ENCODE measurements at places on chromosomes 3 and 15. TPM values are rescaled to one million over a fixed set of nuclear protein-coding genes. Genes with fewer than 3 reads are reported as not detected.

CCR4 gene
- total RNA-seq, result 0.15 TPM

SH2D7 gene
- total RNA-seq, result 0.89 TPM

CCR9 gene
- total RNA-seq, result 0.34 TPM

HRG gene
- total RNA-seq, result not detected

SLC12A6 gene
- total RNA-seq, result 13.9 TPM

STAC gene
- 0.78 TPM for total RNA-seq

C2CD4A gene
- total RNA-seq, result 1.1 TPM

KCNAB1 gene
- 3.3 TPM for total RNA-seq

CXCR6 gene
- total RNA-seq, result 1.1 TPM

SPTSSB gene
- 1.1 TPM for total RNA-seq

ELL3 gene
- 27.7 TPM for total RNA-seq

LDHAL6B gene
- total RNA-seq, result not detected

DNA sequence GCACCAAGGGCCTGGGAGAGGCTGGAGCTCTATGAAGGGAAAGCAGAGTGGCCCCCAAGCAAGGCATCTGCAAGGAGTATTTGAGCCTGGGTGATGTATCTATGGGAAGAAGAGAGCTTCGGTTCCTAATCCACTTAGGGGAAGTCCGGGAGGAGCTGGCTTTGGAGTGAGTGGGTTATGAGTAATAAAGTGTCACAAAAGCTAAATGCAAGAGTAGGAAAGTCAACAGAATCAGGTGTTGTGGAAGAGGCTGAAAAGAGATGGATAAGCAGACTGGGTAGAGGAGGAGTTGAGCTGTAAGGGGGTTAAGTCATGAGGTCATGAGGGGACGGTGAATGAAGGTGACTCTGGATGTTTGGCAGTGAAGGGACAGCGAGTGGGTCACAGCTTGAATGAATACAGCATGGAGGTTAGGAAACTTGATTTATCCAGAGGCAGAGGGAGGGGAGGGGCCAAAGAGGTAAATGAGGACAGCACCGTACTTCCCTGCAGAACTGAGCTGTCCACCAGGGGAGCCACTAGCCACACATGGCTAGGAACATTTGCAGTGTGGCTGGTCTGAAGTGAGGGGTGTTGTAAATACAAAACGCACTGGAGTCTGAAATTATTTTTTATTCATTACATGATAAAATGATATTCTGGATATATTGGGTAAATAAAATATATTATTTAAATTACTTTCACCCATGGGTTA is 83.3 kb downstream of the ADCY5 start:
- no peak for DNase-seq

- no peak for DNase-seq
Measured at GRCh38 chr3:54123003-54123775, 837 bp downstream of the CACNA2D3 start.

DNA sequence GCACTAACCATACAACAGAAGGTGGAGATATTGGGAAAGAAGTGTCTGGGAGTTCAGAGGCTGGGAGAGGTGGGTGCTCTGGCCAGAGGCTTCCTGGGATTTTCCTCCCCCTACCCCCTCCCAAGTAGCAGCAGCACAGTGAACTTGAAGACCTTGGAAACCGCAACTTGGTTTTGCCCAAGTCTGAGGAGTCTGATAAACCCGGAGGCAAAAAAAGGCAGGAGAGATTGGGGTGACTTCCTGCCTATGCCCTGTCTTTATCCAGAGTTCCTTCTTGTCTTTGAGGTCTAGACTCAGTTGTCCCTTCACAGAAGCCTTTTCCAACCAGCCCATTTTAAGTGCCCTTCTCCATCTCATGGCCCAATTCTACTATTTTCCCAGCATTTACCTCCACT is 25.4 kb upstream of the THRB start:
- no peak for DNase-seq

GRCh38 chr3:27708250-27708649 is 13.9 kb downstream of the EOMES start:
- no peak for DNase-seq

- DNase-seq, result no peak
Measured at GRCh38 chr15:64619880-64620839, 155.2 kb downstream of the RBPMS2 start.

DNA sequence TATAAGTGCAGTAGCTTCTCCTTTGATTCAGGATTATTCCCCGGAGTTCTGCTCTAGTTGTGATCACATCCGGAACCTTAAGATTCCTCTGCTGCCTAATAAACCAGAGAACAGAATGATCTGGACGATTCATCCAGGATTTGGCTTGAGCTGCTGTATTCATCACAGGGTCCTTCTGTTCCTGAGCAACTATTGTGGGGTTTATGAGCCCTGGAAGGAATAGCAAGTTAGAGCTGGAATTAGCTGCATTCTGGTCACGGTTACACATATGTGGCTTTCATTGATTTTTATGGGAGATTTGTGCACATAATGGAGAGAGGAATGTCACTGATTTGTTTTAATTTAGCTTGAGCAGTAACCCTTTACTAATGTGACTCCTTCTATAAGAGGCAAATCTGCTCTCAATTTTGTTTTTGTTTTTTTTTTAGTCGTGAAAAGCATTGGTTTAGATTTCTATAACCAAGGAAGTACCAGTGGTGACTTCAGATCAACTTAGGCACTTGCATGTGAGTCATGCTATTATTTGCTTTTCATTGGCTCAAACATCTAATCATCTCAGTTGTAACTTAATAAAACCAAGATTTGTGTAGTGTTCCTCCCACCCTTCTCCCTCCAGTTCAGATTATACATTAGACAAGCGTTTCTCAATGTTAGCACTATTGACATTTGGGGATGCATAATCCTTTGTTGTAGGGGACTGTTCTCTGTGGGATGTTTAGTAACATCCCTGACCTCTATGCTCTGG is 148.5 kb downstream of the OTOL1 start:
- DNase-seq, result no peak

GRCh38 chr3:133884054-133884886 is 11.4 kb downstream of the RAB6B start:
- DNase-seq, result no peak

GRCh38 chr3:17798000-17798399 is 55.6 kb upstream of the TBC1D5 start:
- DNase-seq, result no peak

- no peak for DNase-seq
Measured at GRCh38 chr3:174821477-174821876, 37.7 kb upstream of the NAALADL2 start.

GRCh38 chr15:69035205-69035917 is 20.9 kb downstream of the NOX5 start:
- DNase-seq, result peak; percentile 51

- DNase-seq, result no peak
Measured at GRCh38 chr15:36363335-36363734, 216.1 kb upstream of the CDIN1 start.

DNA sequence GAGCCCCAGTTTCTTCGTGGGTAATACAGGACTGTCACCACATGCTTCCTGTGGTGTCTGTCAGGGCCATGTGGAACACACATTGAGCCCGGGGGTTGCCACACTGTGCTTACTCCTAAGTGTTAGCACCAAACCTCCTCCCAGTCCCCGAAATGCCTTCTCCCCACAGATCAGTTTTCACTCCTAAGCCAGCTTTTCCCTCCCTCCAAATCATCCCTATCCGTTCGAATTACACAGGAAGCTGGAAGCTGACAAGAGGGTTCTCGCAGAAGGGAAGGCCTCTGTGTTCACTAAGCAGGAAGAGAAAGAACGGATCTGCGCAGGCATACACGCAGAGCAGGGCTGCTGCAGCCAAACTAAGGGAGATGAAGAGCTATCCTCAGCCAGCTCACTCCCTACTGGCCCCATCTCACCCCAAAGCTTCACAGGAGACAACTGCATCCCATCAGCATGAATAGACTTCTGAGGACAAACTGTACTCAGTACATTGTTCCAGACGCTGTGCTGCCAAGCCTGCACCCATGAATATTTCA is 32.3 kb downstream of the XXYLT1 start:
- DNase-seq, result no peak

- no peak for DNase-seq
Measured at GRCh38 chr3:14783480-14784086, 35.2 kb upstream of the FGD5 start.

DNA sequence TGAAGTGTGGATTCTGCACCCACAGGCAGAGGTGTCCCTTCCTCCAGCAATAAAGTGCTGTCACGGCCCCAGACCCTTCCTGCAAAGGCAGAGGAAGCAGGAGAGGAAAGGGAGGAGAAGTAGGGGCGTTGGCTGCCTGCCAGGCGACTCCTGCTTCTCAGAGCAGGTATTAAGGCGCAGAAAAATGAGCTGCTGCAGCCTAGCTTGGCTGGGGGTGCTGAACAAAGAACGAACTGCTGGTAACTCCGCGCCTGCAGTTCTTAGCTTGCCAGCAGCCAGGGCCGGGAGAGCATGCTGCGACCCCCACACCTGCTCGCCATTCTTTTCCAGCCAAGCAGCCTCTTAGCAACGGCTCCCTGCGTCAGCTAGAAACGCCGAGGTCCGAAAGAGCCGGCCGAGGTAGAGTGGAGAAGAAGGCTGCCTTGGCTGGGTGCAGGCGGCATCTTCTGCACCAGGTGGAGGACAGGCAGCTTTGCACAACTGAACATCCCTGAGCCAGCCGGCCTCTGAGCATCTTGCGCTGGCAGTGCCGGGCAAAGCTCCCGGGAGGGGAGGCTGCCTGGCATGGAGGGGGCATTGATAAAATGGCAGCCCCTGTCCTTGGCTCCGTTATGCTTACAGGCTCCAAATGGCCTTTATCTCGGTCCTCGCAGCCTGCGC is 296.0 kb downstream of the MEX3B start:
- DNase-seq, result no peak

DNA sequence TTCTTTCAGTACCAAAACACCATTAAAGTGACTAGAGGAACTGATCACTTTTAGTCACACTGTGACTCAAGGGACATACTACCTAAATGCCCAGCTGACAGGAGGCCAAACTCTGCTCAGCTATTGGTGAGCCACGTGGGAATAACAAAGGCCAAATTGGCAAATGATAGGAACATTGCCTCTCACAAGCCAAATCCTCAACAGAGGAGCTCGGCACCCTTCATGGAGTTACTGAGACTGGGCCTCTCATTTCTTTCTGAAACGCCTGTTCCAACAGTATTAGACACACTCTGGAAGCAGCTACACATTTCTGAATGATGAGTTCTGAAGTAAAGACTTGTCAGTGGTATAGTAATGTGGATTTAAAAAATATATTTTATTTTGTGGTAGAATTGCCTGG is 166.0 kb upstream of the COL8A1 start:
- no peak for DNase-seq

DNA sequence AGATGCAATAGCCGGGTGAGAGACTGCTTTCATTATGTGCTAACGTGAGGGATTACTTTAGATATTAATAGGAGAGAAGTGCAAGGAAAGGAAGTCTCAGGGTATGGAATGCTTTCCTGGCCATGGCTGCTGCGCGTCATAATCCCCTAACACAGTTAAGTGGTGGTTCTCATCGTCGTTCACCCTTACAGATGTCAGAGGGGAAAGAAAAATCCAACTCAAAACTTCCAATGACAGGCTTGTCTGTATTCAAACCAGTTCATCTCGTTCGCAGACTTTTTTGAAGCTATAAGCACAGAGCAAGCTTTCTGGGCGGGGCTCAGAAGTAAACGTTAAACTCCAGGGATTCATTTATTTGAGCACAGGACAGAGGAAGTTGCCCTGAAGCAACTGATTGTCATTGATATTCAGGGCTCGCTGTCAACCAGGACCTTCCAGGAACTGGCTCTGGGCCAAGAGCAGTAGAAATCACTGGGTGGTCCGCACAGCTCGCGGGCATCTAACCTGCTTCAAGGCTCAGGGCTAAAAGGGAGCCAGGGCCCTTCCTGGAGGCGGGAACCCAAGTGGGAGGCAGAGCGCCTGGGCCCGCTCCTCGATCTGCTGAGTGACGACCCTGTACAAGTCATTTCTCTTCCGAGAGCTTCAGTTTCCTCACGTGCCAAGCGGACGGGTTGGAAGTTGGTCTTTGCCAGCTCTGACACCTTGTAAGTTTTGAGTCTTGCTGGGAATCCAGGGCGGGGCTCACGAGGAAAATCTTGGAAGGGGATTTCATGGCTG is 1.1 kb upstream of the LPP start:
- peak; percentile 66 for DNase-seq

GRCh38 chr3:149650828-149651227 is 7.0 kb downstream of the WWTR1 start:
- no peak for DNase-seq

GRCh38 chr3:56868706-56869105 is 67.0 kb upstream of the ARHGEF3 start:
- no peak for DNase-seq

- no peak for DNase-seq
Measured at GRCh38 chr3:159844801-159845261, 143.8 kb upstream of the IL12A start.

DNA sequence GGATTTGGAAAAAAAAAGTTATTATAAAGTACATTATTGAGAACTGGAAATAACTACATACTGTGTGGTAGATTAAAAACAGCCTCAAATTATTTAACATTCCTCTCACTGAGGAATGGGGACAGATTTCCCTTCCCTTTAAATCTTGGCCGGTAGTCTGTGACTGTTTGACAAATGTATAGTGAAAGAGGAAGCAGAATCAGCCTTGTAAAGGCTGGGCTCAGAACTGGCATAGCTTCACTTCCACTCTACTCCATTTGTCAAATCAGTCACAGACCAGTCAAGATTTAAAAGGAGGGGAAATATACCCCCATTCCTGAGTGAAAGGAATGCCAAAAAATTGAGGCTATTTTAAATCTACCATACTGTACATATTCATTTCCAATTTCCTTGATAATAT is 18.2 kb upstream of the B4GALT4 start:
- DNase-seq, result no peak

- peak; percentile 65 for DNase-seq
Measured at GRCh38 chr15:40594429-40594836, 384 bp downstream of the KNL1 start.

GRCh38 chr3:16427103-16427965 is 86.2 kb downstream of the RFTN1 start:
- DNase-seq, result no peak

DNA sequence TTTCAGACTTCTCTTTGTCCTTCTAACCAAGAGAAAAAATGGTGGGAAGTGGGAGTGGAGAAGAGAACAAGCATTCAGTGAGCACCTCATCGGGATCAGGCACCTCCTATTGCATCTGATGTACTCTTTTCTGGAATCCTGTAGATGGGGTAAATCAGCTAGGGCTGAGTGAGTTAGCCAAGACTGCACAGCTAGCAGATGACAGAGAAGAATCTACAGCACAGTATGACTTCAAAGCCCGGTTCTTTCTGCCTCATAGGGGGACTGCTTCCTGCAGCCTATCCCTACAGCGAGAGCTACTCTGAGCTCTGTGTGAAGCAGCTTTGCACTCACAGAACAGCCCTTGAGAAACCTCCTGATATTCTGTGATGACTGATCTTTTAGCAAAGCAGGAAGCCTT is 275.2 kb upstream of the MEIS2 start:
- DNase-seq, result no peak

Measured in left colon (tissue), 2 donors.